A673 (cell line): ENCODE measurements at places on chromosomes 12 and 14.

GRCh38 chr14:104554088-104554607 lies 25.4 kb upstream of the C14orf180 start:
- DNase-seq: no peak

DNA sequence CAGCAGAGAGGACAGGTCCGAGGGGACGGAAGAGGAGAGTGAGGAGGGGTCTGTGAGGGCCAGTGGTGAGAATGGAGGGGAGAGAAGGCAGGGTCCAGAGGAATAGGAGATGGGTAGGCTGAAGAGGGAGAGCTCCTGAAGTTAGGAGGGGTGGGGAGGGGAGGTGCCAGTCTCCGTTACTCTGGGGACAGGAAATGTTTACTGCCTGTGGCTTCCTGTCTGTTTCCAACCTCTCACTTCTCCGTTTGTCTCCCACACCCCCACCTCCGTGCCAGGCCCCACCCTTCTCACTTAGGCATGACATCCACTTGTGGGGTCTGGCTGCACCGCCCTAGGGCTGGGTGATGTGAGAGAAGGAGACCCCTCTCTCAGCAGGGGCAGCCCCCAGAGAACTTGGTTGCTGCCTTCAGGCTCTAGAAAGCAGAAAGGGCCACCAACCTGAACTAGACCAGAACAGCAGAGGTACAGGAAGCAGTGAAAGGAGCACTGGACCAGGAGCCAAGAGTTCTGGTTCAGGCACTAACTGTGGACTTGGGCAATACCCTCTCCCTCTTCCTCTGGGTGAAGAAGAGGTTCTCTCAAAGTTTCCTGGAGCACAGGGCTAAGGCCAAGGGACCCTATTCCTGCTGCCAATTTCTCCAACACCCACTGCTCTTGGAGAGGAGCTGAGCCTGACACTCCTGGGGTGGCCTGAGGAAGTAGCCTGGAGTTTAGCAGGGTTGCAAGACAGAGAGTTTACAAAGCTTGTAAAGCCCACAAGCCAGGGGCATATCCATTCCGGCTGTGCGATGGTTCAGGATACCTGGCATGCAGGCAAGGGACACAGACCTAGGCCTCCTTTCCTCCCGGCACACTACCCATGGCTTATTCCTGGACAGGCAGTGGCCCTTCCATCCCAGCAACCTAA lies 5.5 kb downstream of the ITGA5 start:
- peak; percentile 89 for DNase-seq

DNA sequence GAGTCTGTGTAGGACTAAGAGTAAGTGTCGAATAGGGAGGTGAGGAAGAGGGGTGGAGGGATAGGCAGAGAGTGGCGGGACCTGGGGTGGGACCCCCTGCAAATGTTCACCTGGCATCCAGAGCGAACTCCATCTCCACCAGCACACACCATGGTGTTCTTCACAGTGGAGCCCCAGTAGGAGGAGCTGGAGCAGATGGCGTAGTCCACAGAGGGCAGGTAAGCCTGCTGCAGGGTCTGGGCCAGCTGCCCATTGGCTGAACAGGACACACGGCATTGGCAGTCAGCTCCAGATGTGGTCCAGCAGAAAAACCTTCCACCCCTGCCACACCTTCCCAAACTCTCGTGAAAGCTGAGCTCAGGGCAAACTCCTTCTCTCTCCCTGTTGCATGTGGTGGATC lies 6.7 kb downstream of the CELA1 start:
- no peak for DNase-seq

DNA sequence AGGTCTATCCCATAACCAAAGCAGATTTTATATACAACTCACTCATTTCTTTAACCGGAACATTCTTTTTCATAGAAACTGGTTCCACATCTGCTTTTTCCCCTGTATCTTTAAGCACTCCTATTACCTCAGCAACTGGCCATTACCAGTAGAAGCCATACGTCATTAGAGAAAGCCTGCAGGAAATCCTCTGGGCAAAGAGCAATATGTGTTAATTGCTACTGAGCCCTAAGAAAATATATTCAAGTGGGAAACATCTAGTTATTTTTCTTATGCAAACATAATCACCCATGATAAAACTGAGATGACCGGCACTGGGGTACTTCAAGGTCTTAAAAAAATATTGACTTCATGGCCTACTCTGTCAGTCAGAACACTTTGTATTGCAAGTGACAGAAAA lies 28.2 kb upstream of the CPSF6 start:
- DNase-seq: no peak

- DNase-seq: no peak
Measured at GRCh38 chr12:106144847-106145246, 6.1 kb upstream of the NUAK1 start.

DNA sequence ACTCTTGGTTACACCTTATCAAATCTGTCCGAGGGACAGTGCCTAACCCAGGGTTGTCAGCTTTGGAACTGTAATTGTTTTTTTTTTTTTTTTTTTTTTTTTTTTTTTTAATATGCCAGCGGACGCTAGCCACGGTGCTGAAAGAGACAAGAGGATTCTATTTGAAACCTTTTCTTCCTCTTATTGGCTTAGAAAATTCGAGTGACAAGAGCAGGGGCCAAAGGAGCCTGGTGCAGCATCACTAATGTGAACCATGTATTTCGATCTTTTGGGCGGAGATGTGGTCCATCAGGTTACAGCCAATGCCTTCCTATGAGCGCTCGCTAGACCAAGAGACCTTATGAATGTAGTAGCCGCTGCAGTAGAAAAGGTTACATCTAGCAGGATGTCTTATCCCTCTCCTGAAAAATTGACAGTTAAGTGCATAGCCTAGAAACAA lies 922 bp downstream of the PTPRR start:
- peak; percentile 60 for DNase-seq

DNA sequence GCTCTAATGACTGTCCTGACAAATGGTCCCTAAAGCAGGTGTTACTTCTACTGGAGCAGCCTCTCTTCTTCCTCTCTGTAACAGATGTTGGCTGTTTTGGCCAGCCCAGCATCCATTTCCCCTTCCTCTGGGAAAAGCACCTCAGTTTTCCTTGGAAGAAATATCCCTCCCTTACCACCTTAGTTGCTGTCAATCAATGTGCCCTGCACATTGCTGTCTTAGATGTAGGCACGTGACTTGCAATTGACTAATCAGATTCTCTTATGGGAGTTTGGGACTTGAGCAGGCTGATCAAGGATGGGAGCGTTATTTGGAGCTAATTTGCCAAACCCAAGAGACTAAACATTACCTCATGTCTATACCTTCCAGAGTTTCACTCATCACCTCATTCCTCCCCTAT lies 12.0 kb upstream of the TMED2 start:
- no peak for DNase-seq

DNA sequence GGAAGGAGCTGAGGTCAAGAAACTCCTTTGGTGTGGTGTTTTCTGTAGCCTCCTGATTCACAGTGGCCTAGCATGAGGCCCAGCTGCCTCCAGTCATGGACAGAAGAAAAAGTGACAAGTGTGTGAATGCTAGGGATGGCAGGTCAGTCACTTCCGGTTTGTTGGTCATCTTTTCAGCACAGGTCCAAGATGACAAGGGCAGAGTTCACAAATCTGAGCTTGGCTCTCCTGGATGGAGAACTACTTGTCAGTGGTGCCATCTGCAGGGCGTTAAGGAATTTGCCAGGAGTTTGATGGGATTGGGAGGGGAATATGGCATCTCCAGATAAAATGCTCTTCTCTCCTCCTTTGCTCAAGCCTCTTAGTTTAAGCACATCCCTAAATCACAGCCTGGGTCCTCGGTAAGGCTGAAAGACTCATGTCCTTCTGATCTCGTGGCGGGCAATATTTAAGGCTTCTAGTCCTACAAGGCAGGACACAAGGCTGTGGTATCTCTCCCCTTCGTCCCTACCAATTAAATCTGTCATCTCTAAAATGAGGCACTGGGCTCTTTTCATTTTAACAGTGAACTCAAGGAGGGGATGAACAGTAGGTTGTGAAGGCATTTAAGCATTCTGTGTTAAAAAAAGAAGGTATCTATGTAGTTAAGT lies 10.0 kb downstream of the TUBA1B start:
- DNase-seq: peak; percentile 53

DNA sequence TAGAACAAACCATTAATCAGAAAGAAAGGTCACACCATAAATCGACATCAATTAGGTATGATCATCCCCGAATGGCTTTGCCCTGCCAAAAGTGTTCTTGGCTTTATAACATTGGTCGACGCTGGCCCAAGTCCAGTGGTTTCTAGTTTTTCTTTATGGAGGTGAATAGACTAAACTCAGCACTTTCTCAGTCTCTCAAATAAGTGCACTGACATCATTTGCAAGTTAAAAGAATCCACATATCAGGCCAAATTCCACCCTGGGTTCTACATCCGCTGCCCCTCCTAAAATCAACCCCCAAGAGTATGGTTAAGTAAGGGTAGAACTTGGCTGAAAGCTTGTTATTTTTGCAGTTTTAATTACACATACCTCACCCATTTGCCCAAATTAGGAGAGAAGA lies 314.3 kb downstream of the C12orf75 start:
- DNase-seq: no peak

DNA sequence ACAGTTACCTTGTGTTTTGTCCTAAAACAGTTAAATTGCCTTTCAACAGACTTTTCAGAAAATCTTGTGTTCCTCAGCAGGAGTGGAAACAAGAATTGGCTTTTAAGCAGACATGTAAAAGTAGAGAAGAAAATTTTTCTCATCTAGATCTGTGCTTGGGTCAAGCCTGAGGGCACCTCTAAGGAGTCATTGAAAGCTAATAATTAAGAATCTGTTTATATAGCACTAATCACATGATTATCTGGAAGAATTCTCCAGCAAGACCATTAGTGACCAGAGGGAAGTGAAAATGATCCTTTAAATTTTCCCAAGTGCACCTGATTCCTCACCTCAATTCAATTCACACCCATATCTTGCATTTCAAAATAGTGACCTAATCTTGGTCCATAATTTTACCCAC lies 295.0 kb downstream of the DIO2 start:
- DNase-seq: no peak
